ENCODE measurements at places on chromosomes 3 and 15.

DNA sequence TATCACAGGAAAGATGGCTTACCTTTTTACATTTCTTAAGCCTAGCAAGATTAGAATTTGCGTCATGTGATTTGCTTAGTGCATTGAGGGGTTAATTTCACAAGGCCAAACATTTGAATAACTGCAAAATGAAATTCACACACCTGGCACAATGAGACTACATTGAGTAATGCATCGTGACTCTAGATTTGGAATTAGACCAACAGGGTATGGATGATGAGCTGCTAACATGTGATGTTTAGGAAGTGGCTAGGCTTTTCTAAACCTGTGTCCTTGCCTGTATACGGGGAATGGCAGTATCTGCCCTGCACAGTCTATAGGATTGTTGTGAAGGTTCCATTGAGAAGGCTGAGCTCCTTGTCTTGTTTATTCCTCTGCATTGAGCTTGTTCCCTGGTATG, 160.1 kb downstream of the MFSD1 start:
- no peak for DNase-seq

- DNase-seq = no peak
Observed at GRCh38 chr3:86073799-86074198, 917.1 kb downstream of the VGLL3 start.

DNA sequence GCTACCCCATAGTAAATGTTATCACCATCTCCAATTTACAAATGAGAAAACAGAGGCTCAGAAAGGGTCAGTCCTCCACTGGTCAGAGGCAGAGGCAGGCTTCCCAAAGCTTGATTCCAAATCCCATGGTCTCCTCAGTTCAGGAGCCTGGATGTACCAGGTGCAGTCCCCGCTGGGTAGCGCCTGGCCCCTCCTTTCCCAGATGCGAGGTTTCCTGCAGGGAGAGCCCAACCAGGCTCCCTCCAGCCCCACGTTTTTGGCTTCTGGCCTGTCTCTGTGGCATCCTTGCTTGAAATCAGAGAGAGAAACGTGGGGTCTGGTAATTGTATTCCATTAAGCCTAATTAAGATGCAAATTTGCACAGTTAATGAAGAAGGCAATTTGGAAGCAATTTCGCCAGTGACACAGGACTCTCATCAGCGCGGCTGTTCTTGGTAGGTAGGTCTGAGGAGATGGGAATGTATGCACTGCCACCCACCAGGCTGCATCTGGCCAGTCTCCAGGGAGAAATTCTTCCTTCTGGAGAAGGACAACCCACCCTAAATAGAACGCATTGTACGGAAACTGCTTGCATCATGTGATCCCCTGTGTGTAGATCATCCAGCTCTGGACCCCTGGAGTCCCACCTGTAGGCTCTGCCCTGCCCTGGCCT, 50.5 kb downstream of the HRH1 start:
- DNase-seq = no peak

- no peak for DNase-seq
Observed at GRCh38 chr3:154218728-154219127, 97.5 kb downstream of the ARHGEF26 start.

DNA sequence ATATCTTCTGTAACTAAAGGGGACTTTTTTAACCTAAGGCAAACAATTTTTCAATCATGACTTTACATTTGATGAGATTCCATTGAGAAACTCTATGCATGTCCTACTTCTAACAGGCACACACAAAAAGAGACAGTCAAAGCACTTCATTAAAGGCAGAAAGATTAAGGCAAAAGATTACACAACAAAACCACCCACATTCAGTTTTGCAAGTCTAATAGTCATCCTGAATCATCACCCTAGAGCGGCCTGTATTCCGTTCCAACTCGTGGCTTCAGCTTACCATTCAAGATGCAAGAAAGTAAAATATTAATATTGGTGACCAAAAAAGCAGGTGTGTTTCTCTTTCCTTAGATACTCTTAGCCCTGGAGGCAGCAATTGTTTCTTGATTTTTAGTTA, 205.9 kb downstream of the P3H2 start:
- DNase-seq = no peak

- DNase-seq = no peak
Observed at GRCh38 chr15:74850393-74850792, 7.4 kb upstream of the ULK3 start.

GRCh38 chr3:13274125-13274524, 146.0 kb downstream of the NUP210 start:
- DNase-seq = no peak

DNA sequence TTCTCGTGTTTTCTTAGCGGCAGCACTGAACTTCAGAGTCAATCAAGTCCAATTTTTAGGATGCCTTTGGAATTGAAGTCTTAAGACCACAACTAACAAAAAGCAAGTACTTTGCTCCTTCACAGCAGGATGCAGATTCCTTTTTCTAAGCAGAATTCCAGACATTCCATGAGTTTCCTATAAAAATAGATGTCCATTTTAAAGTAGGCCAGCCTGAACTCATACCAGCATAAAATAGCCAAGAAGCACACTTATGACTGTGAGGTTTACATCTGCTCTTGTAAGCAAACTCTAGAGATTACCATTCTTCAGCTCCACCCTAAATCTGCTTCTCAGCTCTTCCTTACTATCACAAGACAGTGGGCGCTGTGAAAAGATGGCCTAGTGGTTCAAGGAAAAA, 85.8 kb downstream of the THBS1 start:
- no peak for DNase-seq

DNA sequence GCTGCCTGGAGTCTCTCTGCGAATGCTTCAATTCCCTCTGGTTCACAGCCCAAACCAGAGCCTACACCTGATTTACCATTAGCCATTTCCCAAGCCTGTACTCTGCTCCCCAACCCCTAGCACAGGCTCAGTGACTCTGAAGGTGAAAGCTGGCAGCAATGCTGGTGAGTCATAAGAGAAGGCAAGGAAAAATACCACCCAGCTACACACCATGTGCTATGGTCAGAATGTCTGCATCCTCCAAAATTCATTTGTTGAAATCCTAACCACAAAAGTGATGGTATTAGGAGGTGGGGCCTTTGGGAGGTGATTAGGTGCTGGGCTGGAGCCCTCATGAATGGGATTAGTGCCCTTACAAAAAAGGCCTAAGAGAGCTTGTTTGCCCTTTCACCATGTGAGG, 117.1 kb upstream of the TJP1 start:
- no peak for DNase-seq

DNA sequence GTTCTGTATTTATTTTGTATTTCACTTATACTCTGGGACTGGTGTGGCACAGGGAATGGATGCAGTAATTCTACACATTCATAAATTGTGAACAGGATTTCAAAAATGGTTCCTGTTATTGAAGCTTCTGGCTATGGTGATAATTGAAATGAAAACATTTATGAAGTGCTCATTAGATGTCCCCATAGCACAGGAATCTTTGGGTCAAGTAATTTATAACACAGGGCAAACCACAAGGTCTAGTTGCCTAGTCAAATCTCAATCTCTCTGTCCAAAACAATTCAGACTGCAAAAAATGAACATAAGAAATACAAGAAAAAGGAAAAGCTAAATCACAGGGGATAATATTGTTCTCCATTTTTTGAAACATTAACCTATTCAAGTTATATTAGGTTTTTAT, 117.5 kb upstream of the PTPRG start:
- no peak for DNase-seq

Measured in stimulated activated CD8-positive, alpha-beta memory T cell treated with anti-CD3 and anti-CD28 coated beads, Interleukin-15, amount 100 ng/mL, for 4 hours (primary cell).